ENCODE measurements at places on chromosomes 7 and 10.

DNA sequence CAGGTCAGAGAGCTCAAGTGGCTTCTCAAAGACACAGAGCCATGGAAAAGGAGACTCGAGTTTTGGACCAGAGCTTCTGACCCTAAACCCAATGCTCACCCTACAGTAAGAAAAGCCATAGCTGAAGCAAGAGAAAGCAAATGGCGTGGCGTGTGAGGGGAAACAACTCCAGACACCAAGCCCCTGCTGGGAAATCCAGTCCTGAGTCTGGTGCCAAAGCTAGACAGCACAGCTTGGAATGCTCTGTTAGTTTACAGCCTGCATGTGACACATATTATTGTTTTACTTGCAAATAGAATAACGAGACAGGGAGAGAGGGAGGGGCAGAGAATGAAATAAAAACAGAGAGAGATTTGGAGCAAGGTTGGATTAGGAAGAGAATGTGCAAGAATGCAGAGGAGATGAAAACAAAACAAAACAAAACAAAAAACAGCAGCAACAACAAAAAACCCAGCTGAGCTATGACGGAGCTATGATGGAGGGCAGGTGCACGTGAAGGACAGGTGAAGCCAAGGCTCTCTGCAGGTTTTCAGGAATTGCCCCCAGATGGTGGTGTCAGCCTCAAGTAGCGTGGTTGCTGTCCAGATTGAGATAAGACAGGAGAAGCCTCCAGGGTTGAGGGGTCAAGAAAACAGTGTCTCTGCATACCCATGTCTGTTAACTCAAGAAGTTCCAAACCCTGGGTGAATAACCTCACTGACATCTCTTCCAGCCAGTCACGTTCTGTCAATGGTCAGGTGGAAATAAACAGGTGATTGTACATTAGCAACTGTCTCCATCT is 69.7 kb upstream of the LRRC18 start:
- DNase-seq = no peak

DNA sequence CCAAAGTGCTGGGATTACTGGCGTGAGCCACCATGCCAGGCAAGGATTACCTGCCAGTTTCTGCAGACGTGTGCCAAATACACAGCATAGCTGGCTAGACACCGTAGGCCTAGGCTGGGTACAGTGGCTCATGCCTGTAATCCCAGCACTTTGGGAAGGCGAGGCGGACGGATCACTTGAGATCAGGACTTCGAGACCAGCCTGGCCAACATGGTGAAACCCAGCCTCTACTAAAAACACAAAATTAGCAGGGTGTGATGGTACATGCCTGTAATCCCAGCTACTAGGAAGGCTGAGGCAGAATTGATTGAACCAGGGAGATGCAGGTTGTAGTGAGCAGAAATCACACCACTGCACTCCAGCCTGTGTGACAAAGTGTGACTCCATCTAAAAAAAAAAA is 868 bp downstream of the RFC2 start:
- DNase-seq = no peak

DNA sequence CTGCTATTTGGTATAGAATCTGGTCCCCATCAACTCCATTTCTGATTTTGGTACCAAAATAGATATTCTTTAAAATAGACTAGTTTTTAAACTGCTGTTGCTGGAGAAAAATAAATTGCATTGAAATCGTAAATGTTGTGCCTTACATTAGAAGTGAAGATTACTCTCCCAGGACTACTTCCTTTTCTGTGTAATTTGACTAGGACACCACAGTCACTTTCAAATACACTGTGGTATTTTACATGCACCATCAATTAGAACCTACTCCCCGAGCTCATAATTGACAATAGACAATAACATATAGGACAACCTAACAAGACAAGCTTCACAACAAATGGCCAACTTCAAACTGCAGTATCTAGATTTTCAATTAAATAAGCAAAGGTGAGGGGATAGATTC is 211.5 kb downstream of the DGKB start:
- no peak for DNase-seq

DNA sequence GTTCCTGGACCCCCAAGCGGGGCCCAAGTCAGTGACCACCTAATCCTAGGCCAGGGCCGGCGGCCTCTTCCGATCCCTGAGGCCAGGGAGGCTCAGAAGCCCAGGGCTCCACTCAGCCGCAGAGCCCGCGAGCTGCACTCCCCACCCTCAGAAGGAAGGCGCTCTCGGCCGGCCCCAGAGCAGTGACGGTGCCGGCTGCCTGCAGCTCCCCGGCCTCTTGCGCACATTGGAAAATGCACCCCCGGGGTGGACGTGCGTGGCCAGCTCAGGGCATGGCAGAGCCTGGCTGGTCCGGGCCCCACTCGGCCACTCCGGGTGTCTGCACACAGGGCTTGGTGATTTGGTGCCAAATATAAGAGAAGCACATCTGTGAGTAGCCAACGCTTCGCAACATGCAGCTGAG is 269.1 kb downstream of the PTPRN2 start:
- no peak for DNase-seq

DNA sequence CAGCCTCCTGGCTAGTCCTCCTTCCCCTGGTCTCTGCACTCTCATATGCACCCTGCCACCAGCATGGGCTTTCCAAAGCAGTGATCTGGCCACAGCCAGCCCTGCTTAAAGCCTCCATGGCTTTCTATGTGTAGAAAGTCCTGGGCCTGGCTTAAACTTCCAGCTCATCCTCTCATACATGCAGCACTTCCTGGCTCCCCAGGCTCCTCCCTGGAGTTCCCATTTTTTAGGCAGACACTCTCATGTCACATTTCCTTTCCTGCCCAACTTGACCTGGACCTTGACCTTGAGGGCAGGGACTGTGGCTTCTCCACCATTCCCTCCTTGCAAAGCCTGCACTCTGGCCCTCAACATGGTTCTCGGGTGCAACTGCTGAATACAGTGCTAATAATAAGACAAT is 79.5 kb downstream of the CHST15 start:
- no peak for DNase-seq

DNA sequence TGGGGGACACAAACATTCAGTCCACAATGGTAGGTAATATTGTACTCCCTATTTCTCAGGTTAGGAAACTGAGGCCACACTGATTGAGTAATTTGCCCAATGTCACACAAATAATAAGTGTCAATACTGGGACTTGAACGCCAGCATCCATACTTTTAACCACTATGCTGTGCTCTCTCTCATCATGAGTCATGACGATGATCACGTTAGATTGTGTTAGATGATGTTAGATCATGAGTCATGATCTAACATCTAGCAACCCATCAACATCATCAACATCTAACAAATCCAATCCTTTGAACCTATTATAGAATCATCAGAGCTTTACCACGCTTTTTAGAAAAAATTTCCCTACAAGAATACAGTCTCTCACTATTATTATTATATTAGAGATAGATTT is 28.1 kb upstream of the HERPUD2 start:
- no peak for DNase-seq

GRCh38 chr7:1761774-1762173 is 91.7 kb downstream of the ELFN1 start:
- no peak for DNase-seq

GRCh38 chr10:113273181-113274163 is 279.4 kb upstream of the HABP2 start:
- DNase-seq = peak; percentile 62

DNA sequence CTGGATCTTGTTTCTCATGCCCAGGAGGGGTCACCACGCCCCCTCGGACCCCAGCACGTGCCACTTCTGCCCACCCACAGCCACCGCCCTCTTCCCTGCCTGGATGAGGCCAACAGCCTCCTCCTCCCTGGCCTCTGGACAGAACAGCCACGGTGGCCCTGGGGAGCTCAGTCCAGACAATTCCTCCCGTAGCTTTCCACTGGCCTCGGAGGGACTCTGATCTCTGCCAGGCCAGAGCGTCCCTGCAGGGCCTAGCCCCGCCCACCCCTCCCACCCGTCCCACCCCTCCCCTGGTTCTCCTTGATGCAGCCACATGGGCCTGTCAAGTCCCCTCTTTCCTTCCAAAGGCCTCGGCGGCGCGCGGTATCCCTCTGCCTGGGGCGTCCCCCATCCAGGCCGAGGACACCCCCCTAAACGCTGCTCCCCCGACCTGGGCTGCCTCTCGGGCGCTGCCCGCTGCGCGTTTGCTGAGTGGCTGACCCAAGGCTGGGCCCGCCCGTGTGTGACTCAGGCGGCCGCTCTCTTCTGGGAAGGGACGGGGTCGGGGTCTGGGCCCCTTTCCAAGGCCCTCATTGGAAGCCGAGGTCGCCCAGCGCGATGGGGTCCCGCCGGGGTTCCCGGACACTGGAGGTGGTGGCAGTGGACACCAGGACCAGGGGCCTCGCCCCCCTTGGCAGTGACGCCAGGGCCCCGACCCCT is 557 bp downstream of the TMEM120A start:
- DNase-seq = no peak

GRCh38 chr10:133422807-133423771 is 1.3 kb downstream of the SPRN start:
- no peak for DNase-seq

DNA sequence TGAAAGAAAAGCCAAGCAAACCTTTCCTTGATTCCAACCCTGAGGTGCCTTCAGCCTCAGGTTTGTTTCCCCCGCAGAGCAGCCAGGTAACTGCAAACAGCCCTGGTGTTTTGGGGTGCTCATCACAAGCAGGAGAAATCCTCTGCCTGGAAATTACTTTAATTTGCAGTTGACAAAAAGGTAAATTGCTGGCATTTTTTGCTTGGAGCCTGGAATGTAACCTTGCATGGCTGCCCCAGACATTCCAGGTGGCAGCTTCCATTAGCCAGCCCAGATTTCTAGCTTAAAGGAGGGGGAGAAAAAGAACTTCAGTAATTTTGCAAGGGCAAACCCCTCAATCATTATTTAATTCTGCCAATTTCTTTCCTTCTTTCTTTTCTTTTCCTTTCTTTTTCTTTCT is 194.4 kb downstream of the MYOF start:
- DNase-seq = no peak

DNA sequence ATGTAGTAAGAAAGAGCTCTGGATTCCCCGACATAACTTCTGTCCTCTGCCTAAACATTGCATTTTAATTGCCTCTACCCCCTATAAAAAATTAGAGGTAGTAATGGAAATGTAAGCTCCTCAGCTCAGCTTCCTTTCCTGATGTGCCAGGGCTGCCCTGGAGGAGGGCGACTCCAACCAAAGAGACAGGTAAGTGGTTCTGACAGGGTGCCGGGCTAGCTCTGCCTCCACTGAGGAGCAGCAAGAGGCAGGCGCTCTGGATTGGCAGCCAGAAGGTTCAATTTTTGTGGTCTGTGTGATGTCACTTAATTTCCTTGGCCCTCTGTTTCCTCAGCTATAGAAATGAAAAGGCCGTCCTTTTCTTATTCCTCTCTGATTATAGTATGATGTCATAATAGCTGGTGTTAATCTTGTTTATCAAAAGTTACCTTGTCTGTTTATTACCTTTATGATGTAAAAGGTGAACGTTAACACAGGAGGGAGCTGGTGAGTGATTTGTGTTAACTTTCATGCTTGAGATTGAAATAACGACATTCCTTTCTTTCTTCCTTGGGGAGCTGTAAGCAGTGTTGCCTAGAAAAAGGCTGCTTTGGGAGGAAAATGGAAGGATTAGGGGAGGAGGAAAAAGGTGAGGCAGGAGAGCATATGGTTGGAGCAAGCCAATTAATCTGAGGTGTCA is 51.8 kb downstream of the ANLN start:
- DNase-seq = no peak

- no peak for DNase-seq
Observed at GRCh38 chr10:35012781-35013180, 77.4 kb downstream of the CUL2 start.

GRCh38 chr7:45657136-45657889 is 83.1 kb downstream of the ADCY1 start:
- DNase-seq = no peak

- DNase-seq = no peak
Observed at GRCh38 chr10:5349362-5349761, 15.4 kb upstream of the UCN3 start.

- DNase-seq = no peak
Observed at GRCh38 chr7:123972045-123972444, 47.0 kb downstream of the SPAM1 start.

DNA sequence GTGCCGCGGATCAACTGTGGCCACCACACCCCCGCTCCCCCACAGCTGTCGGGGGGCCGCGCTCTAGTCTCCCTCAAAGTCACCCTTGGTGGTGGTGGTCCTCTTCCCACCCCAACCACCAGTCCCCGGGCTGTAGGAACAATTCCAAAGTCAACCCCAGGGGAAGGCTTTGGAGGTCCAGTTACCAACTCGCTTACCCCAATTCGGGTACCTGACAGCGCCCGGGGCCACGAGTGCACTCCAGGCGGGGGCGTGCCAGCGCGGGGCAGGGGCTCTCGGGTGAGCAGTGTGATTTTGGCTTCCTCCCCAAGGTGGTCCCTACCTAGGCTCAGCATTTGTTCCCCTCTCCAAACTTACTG is 584 bp upstream of the ZMIZ1 start:
- DNase-seq = no peak

DNA sequence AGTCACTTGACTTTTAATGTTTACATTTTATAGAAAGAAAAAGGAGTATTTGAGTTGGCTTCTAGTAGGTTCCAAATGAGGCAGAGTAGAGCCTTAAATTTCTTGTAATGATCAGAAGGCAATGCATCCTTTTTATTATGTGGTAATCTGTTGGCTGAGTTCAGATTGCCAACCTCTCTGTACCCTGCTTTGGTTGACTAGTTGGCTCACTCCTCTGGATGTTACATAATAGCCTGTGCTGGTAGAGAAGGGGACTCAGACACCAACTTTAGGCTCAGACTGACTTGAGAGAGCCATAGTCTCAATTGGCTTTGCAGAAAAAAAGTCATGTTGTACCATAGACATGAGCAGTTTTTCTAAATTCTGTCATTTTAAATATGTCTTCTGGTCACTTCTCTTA is 46.8 kb upstream of the GLCCI1 start:
- no peak for DNase-seq

GRCh38 chr7:149716007-149716931 is 57.1 kb downstream of the ZNF467 start:
- no peak for DNase-seq

DNA sequence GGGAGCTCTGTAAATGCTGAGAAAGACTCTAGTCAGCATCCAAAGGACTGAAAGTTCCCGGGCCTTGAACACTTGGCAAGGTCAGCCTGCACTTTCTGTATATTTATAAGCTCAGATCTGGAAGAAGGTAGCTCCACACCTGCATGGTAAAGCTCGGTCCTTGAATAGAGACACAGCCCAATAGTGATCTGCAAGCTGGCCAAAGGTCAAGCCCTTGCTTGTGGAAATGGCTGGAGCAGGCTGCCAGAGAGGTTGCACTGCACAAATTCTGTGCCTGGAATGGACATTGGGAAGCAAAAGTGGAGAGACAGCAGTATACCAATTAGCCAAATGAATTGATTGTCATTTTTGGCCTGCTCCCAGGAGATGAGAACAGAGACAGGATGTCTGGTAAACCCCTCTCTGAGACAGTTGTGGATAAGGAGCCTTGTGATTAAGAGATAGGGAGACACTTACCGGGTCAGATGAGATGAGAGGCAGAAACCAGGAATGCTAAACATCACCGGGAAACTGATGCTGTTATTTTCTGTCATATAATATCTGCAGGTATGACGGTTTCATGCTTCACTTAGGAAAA is 8.0 kb upstream of the FRA10AC1 start:
- no peak for DNase-seq

Measured in hippocampal formation (tissue), 2 donors.